Mucosa of gallbladder (tissue), 1 donor: ENCODE measurements at places on chromosomes 1 and 21.

DNA sequence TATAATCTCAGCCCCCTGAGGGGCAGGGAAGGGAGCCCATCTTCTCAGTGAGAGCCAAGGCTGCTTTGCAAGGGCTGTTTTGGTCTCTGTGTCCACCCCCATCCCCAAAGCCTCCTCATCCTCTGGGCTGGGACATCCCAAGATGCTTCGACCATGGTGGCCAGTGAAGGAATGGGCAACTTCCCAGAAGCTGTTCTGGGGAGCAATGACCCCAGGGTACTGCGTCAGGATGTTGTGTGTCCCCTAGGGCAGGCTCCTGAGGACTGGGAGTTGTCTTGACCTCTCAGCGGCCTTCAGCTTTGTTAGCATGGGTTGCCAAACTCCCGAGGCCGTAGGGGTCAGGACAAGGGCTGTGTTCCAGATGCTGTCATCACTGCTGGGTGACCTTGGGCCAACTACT lies 238.4 kb upstream of the POU3F1 start:
- DNase-seq: no peak

GRCh38 chr1:65691152-65691900 lies 101.4 kb upstream of the PDE4B start:
- DNase-seq: no peak

DNA sequence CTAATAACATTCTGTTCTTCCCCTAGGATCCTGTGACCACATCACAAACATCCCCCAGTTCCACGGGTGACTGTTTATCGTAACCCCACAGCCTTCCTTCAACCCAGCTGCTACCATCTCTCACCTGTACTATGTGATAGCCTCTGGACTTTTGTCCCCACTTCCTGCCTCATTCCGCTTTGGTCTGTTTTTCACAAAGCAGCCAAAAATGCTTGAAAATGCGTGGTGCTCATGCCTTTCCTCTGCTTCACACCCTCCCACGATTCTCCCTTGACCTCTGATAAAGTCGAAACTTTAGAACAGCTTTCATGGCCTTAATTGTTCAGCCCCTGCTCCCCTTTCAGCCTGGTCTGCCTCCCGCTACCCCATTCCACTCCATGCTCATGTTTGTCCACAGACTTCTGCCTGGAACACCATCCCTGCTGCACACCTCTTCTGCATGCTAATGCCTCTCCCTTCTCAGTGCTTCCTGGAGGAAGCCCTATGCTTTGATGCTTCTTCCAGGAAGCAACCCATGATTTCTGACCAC lies 165.6 kb downstream of the PLPP3 start:
- no peak for DNase-seq

DNA sequence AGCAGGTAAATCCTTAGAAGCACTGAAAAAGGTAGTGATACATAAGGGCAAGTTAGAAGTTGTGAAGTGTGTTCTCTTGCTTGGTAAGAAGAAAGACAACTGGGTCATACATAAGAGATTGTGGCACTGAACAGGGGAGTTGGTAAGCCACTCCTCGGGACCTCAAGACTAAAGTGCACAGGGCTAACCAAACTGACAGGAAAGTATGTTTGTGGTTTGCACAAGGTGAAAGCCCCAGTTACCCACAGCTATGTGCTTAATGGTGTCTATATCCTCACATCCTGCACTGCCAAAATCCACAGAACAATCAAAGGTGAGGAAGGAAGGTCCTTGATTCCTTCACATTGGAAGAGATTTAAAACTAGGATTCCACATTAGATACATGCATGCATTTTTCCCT lies 276.5 kb downstream of the DNM3 start:
- DNase-seq: no peak

DNA sequence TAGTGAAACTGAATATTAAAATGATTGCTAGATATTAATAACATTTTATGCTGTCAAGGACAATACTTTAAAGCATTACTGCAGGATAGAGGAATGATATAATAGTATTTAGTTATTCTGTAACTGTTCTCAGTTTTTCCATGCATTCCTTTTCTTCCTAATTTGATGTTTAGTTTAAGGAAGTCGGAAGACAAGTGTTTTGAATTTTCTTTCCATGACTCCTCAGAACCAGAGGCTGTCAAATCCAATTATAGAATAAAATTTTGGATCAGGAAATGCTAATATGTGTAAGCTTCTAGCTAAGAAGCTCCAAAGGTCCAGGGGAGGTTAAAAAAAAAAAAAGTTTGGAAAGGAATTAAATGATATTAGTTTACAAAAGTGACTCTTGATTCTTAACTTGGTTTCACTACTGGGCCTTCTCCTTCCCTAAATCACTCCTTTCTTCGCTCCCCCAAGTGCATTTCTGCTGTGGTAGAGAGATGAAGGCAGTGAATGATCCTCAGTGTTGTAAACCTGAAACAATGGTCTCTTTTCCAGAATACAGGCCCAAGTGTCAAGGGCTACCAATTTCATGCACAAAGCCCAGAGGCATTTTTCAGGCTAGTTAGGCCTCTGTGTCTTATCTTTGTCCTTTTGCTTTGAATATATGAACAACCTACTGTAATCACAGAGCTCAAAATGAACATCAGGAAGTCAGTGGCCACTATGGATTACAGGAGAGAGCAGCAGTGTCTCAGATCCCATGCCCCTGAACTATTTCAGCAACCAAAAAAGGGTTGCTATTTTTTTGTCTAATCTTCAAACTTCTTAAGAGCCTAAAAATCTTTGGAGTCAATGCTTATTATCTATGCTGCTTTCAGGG lies 6.2 kb downstream of the ADSS2 start:
- no peak for DNase-seq

- no peak for DNase-seq
These were observed 7.3 kb upstream of the GIPC2 start for GRCh38 chr1:78038491-78038939.

GRCh38 chr1:22750685-22751051 lies 40.0 kb downstream of the EPHB2 start:
- DNase-seq: no peak

DNA sequence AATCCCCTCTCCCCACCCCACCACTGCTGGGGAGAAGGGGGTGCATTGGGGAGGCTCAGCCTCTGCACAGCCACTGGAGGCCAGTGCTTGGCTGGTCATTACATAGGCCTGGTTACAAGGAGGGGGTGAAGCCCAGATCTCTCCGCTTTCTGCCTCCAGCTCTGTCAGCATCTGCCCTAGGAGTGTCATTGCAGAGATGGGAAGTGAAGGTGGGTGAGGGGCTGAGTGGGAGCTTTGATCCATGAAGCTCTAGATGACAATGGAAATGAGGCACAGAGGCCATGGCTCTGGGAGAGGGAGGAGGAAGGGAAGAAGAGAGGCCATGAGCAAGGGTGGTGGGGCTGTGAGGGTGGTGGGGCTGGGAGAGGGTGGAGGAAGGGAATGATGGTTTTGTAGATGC lies 411.6 kb downstream of the MATN1 start:
- no peak for DNase-seq

GRCh38 chr1:10736634-10737586 lies 59.5 kb downstream of the CASZ1 start:
- peak; percentile 74 for DNase-seq

- no peak for DNase-seq
These were observed 72.2 kb upstream of the RALGPS2 start for GRCh38 chr1:178652506-178653490.

DNA sequence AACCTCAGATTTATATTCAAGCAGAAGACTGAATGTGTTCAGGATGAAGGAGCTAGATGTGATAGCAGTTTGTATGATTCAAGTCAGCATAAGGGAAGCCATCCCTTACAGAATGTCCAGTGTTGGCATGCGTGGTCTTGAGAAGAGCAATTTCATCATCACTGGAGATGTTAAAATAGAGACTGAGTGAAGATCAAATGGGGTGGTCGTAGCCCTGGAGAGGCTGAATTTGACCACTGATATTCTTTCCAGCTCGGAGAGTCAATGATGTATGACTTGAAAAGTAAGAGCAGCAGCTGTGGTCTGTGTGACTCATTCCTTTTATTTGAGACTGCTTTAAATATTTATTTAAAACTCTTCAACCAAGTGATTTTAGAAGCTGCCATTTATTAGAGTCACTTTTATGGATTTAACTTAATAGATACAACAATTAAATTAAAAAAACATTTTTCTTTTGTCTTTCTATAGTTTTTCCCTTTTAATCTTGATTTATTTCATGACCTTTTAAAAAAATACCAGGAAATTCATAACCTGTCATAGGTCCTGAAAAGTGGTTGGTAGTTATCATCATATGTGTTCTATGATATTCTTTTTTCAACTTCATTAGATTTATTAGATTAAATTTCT lies 15.5 kb downstream of the FMN2 start:
- DNase-seq: no peak

DNA sequence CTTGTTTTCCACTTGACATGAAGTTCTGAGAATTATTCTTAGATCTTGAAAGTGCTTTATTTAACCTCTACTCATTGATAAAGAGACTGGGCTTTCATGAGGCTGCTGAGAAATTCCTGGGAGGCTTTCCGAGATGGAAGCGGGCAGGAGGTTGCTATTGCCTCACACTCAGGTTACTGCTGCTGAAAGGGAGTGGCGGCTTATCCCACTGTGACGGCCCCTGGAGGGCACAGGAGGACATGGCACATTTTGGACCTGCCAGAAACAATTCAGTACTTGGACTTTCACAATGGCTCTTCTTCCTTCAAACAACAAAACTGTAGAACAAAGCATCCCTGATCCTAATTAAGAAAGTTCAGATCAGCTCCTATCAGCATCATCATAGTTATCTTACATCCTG lies 16.2 kb upstream of the MARK1 start:
- DNase-seq: no peak

DNA sequence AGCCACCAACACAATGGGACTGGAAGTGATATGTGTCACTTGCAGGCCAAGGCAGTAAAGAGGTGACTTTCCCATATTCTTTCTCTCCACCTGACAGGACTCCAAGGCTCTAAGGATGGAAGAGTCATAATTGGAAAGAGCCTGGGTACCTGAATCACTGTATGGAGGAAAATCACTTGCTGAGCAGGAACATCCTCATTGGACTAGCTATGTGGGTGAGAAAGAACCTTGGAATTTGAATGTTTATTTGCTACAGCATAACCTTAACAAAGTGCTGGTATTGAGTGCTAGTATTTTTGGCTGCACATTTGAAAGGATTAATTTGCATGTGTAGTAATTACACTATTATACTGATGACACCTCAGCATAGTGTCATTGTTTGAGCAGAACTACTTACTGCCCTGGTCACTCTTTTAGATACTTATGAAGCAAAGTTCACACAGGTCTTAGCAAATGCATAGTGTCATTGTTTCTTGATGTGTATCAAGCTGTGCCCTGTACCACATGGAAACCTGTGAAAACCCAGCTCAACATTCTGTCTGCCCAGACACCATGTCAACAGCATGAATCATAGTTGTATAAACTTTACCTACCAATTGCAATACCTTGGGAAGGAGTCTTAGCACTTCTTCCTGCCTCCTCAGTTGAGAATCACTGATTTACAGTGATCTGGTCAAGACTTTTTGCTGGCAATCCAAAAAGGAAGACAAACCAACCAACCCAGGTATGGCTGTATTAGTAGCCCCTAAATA lies 5.1 kb upstream of the S100A10 start:
- DNase-seq: no peak

DNA sequence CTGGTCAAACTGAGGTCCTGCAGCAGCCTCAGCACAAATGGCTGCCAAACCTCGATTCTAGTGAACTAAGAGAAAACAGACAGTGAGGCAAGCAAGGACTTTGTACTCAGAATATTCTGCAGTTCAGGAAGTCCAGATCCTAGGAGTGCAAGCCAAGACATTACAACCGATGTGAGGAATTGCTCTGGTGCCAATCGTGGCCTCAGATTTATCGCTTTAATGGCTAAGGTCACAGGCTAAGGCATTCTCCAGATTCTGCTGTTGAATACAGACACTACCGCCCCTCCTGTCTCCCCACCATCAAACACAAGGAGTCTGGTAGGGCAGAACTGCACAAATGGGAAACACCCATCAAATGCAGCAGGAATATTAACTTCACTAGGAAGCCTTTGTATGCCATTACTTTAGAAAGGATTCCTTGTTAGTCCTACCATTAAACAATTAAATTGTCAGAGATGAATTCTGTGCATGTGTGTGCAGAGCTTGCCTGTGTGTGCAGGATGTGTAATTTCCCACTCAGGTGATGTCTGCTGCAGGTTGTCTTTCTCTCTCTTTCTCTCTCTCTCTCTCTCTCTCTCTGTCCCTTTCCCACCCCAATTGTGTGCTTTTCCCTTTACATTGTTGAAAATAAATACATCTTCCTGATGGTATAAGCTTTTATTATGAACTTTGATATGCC lies 9.2 kb upstream of the SERTAD4 start:
- peak; percentile 64 for DNase-seq

- DNase-seq: no peak
These were observed 110.8 kb downstream of the MATN1 start for GRCh38 chr1:30612536-30613065.

GRCh38 chr1:26318338-26319064 lies 743 bp downstream of the CD52 start:
- DNase-seq: peak; percentile 34

GRCh38 chr1:162765788-162766187 lies 24.7 kb upstream of the HSD17B7 start:
- DNase-seq: no peak

GRCh38 chr1:51344276-51344601 lies 13.9 kb upstream of the TTC39A start:
- no peak for DNase-seq

- DNase-seq: no peak
These were observed 271.6 kb downstream of the TRABD2B start for GRCh38 chr1:47725511-47725991.

- no peak for DNase-seq
These were observed 374.1 kb upstream of the POU3F1 start for GRCh38 chr1:38420666-38421065.

DNA sequence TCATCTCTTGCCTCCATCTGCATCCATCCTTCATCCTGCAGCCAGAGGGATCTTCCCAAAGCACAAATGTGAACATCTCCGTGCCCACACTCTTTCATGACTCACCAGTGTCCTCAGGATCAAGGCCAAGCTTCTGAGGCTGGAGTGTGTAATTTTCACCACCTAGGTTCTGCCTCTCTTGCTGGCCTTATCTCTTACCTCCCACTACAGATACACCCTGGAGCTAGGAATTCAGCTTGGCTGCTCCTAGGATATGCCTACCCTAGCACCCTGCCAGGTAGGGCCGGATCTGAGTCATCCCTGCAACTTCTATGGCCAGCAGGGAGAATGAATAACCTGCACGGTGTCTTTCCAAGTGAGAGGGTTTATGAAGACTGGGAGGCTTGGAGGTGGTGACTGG lies 208.7 kb upstream of the CSF3R start:
- DNase-seq: no peak

GRCh38 chr1:7638078-7638477 lies 133.0 kb upstream of the VAMP3 start:
- no peak for DNase-seq

- DNase-seq: no peak
These were observed 289.6 kb upstream of the DAB1 start for GRCh38 chr1:57713501-57713900.

DNA sequence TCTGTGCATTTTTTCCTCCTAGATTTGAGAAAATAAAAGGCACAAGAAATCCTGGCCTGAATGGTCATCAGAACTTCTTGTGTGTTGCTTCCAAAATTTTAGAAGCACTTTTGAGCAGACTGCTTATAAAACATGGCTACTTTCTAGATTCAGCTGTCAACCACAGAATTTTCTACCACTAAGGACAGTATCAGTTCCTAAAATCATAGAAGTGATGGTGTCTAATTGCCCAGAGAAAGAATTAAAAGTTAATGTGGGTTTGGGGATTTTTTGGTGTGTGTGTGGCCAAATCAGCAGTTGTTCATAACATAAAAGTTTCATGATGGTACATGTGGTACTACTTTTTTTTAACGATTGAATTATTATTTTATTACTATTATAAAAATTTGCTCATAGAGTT lies 171.4 kb upstream of the SNX7 start:
- DNase-seq: no peak

- DNase-seq: no peak
These were observed 21.0 kb downstream of the XPR1 start for GRCh38 chr1:180652792-180653191.
